ENCODE measurements at places on chromosomes 5 and 9. TPM values are rescaled to one million over a fixed set of nuclear protein-coding genes. Genes with fewer than 3 reads are reported as not detected.

DNA sequence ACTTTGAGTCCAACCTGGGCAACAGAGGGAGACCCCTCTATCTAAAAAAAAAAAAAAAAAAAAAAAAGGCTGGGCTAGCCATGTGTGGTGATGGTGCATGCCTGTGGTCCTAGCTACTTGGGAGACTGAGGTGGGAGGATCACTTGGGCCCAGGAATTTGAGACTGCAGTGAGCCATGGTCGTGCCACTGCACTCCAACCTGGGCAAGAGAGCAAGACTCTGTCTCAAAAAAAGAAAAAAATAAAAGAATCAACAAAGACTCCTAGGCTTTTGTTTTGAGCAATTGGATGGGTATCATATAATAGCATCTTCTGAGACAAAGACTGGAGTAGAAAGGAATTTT, 481.7 kb upstream of the PAPPA start:
- DNase-seq = no peak

Gene STK32A
- 3.0 TPM for total RNA-seq

DNA sequence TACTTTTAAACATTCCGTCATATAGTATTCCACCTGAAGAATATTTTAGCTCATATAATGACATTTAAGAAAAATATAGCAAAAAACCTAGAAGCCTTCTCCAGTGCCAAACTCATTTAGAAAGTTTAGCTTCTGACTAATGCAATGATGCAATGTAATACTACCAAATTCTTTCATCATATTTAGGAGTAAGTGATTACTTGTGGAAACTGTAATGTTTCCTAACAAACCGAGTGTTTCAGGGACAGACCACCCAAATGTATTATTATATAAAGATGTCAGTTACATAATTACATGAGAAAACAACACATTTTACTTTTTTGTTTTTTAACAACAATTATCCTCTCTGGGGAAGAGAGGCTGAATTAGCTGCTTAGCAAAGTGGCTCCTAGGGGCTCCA, 316.2 kb downstream of the ARL15 start:
- DNase-seq = no peak

DNA sequence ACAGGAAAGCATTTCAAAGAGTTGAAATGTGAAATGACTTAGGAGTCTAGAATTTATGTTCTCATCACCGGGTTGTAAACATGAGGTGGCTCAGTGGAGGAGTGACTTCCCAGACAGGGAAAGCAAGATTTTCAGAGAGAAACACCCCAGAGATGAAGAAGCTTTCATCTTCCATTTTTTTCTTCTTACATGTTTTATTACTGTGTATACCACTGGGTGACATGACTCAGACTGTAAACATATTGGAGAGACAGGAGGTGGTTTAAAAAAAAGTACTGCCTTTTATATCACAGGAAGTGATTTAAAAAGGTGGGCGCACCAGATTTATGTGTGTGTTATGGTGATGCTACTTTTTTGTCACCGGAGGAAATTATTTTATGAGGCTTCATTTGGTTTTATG, 209.1 kb upstream of the TUT7 start:
- DNase-seq = no peak

GRCh38 chr5:157520911-157521703, 54.5 kb downstream of the ADAM19 start:
- no peak for DNase-seq

DNA sequence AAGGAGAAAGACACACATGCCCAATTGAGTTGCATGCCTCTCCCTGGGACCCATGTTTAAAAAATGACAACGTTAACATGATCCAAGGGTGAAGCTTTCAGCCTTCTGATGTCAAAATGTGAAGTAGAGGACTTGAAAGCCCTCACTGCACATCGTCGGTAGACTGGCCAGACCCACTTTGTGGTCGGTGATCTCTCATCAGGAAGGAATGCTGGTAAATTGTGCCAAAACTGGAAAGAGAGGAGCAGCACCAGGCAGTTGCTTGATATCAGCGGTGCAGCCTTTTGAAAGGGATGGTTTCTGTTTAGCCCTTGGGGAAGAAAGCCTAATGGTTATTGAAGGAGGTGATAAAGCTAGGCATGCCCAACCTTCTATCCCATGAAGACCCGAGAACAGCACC, 125.3 kb upstream of the MARCHF11 start:
- no peak for DNase-seq

- no peak for DNase-seq
Observed at GRCh38 chr5:180373870-180374269, 20.7 kb upstream of the GFPT2 start.

DNA sequence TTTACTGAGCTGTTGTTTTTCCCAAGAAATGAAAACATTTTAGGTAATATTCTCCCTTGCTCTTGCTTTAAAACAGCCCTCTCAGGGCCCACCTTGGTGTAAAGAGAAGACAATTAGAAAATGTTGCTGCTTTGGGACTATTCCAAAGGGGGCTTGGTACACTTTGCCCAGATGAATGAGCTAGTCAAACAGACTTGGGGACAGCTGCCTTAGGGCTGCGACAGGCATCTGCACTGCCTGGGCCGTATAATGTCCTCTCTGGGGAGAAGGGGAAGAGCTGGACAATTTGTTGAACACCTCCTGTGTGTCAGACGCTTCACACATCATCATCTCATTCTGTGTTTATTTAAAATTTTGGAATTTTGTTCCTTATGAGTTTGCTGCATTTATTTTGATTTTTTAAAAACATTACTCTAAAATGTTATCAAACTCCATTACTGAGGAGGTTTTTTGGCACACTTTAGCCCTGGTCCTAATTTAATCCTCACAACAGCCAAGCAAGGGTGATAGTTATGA, 28.8 kb downstream of the C5orf58 start:
- DNase-seq = no peak

Gene PPP1R26
- total RNA-seq = 37.4 TPM

GRCh38 chr9:68934329-68934644, 79.6 kb downstream of the PRKACG start:
- no peak for DNase-seq

Gene ARHGEF37
- total RNA-seq = 1.1 TPM

- DNase-seq = no peak
Observed at GRCh38 chr5:17080361-17080760, 137.1 kb upstream of the BASP1 start.

DNA sequence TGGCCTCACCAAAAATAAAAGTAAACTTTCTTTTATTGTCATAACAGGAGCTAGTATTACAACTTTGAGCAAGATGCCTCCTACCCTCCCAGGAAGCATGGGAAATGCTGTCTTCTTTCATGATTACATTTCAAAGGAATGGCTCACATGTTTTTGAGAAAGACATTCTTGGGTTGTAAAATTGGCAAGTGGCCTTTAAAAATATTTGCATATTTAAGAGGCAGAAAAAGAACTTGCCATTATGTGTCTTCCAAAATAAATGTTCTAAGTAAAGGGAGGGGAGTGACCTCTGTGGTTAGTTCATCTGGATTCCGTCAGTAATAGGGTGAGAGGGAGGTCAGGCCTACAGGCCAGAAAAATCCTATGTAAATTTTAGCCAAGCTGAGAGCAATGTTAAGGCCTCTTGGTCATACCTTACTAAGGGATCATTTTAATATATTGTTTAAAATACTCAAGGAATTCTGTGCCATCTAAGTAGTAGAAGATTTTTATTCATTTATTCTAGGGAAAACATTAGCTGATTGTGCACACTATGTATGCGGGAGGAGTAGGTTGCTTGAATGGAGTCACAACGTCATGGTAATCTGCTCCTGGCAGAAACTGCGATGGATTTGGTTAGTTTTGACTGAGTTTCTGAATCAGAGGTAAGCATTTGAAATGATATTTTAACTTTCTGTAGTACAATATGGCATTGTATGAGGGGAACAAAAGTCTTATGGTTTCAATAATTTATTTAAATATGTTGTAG, 1485.7 kb upstream of the CDH9 start:
- no peak for DNase-seq

GRCh38 chr9:93288341-93288740, 104.4 kb downstream of the WNK2 start:
- DNase-seq = no peak

Gene ZNF658
- total RNA-seq = 5.0 TPM

GRCh38 chr9:87064311-87064710, 117.0 kb upstream of the GAS1 start:
- no peak for DNase-seq

DNA sequence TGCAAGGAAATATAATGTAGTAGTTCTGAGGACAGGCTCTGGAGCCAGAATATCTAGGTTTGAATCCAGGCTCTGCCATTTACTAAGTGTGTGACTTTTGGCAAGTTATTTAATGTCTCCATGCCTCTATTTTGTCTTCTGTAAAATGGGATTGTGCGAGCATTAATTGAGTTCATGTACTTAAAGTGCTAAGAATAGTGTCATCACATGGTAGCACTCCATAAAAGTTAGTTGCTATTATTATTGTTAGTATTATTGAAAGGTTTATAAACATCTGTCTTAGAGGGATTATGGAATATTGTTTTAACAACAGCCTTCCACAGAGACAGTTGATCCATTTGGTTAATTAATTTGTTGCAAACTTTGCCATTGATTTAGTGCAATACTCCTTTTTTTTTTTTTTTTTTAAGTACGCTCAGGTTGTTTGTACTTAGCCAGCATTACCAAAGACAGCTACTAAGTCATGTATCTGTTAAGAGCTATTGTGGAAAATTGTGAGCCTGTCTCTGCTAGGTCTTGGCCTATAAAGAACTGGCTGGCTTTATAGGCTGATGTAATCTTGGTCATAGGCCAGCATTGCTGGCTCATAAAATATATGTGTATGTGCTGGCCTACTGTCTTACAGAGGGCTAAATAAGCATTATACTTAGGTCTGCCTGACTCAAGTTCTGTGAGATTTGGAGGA, 174.7 kb downstream of the WDR70 start:
- no peak for DNase-seq

- DNase-seq = no peak
Observed at GRCh38 chr5:20266066-20266465, 278.1 kb upstream of the CDH18 start.

DNA sequence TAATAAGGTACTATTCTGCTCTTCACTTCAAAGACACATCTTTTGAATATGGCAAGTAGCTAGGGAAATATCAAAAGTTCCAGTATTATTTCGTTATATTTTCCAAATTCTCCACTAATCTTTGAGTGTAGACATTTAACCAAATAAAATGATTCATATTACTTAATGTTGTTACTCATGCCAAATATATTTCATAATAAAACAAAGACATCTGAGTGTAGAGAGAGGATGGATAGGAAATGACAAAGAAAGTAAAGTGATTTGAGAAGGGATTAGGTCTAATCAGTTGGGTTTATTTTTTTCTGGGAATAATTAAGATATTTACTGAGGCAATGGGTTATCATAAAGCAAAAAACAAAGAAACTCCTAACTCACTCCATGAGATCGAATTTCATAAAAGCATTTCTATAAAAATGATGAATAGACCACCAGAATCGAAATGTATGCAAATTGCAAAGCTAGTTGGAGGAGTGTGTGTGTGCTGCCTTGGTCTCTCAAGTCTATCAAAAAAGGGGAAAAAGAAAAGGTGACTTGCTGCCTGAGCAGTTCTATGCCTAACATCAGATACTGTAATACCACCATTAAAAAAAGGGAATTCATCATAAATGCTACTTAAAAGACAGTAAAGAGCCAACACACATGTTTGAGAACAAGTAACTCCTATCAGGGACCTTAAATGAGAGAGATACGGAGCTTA, 255.5 kb downstream of the PDE4D start:
- DNase-seq = no peak

DNA sequence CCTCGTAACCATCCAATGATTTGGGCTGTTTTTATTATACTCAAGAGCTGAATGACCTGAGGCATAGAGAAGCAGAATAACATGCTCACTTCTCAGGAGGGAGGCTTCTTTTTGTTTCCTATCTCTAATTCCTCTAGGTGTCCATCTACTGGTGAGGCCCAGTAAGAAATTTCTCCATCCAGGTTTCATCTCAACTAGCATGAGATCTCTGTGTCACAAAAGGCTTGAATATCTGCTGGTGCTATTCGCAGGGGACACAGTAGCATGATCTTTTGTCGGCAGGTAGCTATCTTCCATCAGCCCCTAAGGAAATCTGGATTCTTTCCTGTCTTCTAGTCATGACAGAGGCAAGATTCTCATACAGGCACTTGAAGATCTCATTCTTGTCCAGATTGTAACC, 8.9 kb downstream of the IFNE start:
- no peak for DNase-seq

Gene SLC6A3
- 0.53 TPM for total RNA-seq

DNA sequence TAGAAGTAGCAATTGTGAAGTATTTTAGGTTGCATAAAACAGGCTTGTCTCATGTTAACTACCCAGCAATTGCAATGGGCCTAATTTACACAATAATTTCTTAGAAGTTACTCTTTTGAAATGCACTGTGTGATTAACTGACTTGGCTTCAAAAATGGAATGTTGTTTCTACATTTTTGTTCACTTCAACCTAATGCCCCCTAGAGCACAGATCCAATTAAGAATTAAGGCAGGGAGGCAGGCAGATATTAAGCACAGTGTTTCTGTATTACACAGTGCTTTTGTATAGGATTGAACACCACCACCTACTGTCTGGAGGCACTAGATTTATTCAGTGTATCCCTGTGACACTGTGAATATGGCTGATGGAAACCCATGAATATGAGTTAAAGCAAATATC, 302.1 kb downstream of the FBXL17 start:
- no peak for DNase-seq

Gene PLEKHG4B
- 51.4 TPM for total RNA-seq

Gene C9
- 0.21 TPM for total RNA-seq

GRCh38 chr5:96036301-96036700, 74.7 kb upstream of the ELL2 start:
- no peak for DNase-seq

Gene TRPM3
- total RNA-seq = 5.4 TPM

DNA sequence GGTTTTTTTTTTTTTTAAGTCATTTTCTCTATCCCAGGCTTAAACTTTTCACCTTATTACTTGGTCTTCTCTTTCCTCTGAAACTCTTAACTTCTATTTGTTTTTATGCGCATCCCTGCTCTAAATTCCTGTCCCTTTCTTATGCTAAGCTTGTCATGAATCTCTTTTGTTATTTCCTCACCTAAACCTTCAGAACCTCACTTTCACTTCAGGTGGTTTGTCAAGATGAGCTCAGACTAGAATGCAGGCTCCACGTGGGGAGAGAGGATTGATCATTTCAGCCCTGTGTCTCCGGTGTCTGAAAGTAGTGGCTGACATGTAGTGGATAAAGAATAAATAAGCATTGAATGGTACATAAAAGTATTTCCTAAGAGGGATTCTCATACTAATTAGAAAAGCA, 63.6 kb downstream of the ANXA1 start:
- peak; percentile 47 for DNase-seq

DNA sequence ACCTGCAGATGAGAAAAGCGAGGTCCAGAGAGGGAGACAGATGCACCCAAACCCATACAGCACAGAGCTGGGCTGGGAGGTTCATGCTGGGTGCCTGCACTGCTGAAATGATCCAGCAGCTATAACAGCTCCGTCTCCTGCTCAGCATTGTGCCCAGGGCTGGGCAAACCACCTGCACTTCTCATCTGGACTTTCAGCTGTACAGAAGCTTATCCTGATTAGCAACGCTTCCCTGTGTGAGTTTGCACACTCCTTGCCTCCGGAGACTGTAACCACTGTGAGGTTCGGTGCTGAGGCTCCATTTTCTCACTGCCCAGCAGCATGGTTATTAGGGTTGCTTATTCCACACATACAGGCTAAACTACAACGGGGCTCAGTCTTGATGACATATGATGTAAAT, 326.1 kb downstream of the ASTN2 start:
- no peak for DNase-seq

Measured in WTC11 (cell line).